ENCODE measurements at places on chromosomes 16 and 17. TPM values are rescaled to one million over a fixed set of nuclear protein-coding genes. Genes with fewer than 3 reads are reported as not detected.

GRCh38 chr16:26770547-26770946 is 296.2 kb upstream of the C16orf82 start:
- H3K4me1 ChIP-seq: no peaks in the 10 kb centered on the region
- H3K27me3 ChIP-seq: peaks cover 59% of the 10 kb centered on the region
- H3K4me3 ChIP-seq: no peak overlapping the region
- DNase-seq: no peak
- no peak overlapping the region for H3K27ac ChIP-seq

Gene UMOD
- total RNA-seq: not detected

GRCh38 chr16:23996258-23996955 is 160.6 kb downstream of the PRKCB start:
- DNase-seq: no peak
- no peak overlapping the region for H3K4me3 ChIP-seq
- no peak overlapping the region for H3K27ac ChIP-seq
- peaks cover 10% of the 10 kb centered on the region for H3K27me3 ChIP-seq

GRCh38 chr16:12132290-12132689 is 155.8 kb downstream of the SNX29 start:
- peaks cover 16% of the 10 kb centered on the region for H3K4me1 ChIP-seq
- DNase-seq: no peak
- H3K27me3 ChIP-seq: no peaks in the 10 kb centered on the region
- no peak overlapping the region for H3K4me3 ChIP-seq
- H3K36me3 ChIP-seq: peaks cover 17% of the 10 kb centered on the region

Gene DPEP3
- not detected for total RNA-seq

GRCh38 chr17:51028176-51028863 is 92.3 kb downstream of the SPAG9 start:
- H3K27me3 ChIP-seq: no peaks in the 10 kb centered on the region
- no peak overlapping the region for H3K27ac ChIP-seq
- H3K4me3 ChIP-seq: no peak overlapping the region
- no peak for DNase-seq
- H3K36me3 ChIP-seq: peaks cover 7% of the 10 kb centered on the region

GRCh38 chr17:55730380-55730779 is 7.7 kb upstream of the TMEM100 start:
- H3K27ac ChIP-seq: no peak overlapping the region
- peaks cover under 1% of the 10 kb centered on the region for H3K27me3 ChIP-seq
- no peaks in the 10 kb centered on the region for H3K36me3 ChIP-seq
- H3K4me3 ChIP-seq: no peak overlapping the region
- H3K4me1 ChIP-seq: peaks cover 70% of the 10 kb centered on the region
